Bone marrow (tissue), 2 donors: ENCODE measurements at places on chromosomes 4 and X.

DNA sequence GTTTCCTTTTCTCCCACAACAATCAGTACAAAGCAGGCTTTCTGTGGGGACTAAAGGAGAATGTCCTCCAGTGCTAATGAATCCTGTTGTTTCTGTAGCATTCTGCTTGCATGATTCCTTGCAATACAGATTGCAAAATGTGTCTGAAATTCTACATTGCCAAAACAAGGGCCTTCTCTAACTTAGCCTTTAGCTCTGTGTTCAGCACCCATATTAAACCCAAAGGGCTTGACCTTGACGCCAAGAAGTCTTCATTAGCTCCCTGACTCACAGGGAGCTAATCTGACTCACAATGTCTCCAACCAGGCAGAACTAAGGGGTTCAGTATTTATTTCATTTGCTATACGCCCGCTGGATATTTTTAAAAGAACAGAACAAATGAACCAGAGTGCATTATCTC is 241.4 kb upstream of the CLNK start:
- no peak for DNase-seq

DNA sequence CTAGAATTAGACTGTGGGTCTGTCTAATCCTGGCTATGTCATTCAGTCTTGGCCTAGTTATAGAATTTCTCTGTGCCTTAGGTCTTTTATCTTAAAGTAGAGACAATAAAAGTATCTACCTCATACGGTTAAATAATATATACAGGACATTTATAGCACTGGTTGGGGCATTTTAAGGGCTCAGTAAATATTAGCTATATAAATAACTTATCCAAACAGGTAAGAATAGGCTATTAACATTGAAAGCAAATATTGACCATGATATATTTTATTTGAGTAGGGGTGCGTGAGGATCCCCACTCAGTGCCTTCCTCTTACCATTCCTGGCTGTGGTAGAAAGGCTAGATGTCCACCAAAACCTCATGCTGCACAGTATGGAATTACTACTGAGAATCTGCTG is 47.4 kb downstream of the HSD17B13 start:
- DNase-seq, result no peak

DNA sequence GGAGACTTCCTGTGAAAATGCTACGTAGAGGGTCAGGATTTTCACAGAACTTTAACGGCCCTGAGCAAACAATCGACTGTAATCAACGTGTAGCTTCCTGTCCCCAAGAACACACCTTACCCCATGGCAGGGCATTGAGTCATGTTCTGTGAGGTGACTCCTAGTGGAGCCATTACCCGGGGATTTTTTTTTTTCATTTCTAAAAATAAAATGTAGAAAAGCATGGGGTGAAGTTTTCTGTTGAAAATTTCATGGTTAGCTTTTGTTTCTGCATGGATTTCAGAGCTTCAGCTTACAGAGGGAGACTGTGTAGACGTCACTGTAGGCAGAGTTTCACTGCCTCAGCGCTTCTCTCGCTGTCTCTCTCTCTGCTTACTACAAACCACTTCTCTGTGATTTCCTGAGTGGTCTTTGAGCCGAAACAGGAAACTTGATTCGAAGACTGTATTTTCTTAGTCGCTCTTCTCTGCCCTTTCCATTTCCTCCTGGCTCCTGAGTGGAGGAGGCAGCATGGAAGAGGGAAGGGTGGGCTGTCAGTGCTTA is 111.7 kb downstream of the NFKB1 start:
- no peak for DNase-seq

DNA sequence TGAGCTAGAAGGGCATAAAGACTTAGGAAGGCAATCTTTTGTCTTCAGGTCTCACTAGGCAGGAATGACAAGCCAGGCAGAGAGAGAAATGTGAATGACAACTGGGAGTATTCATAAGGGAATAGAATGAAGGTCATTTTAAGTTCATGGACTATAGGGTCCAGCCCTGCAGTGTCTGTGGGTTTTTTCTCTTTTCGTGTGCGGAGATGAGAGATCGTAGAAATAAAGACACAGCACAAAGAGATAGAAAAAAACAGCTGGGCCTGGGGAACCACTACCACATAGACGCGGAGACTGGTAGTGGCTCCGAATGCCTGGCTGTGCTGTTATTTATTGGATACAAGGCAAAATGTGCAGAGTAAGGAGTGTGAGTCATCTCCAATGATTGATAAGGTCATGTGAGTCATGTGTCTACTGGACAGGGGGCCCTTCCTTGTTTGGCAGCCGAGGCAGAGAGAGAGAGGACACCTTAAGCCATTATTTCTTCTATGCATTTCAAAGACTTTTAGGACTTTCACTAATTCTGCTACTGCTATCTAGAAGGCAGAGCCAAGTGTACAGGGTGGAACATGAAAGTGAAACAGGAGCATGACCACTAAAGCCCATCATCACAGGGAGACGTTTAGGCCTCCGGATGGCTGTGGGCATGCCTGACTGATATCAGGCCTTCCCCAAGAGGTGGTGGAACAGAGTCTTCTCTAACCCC is 921.8 kb upstream of the PCDH10 start:
- DNase-seq, result no peak

GRCh38 chrX:56231537-56232090 is 542 bp upstream of the KLF8 start:
- no peak for DNase-seq

DNA sequence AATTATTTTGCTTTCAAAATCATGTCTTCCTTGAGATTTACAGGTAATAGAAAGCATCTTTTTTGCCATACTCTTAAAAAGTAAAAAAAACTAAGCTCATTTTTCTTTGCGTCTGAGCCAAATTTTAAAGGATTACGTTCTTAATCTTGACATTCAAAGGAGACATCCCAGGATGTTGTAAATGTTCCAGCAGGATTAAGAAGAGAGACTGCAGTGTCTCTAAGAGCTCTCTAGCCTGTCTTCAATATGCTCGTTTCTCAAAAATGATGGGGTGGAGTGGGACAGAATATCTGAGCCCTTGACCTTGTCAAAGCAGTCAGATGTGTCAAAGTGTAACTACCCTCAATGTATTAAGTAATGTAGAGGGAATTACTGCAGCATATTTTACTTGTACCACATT is 363.3 kb downstream of the PCDH7 start:
- DNase-seq, result no peak

GRCh38 chrX:3142259-3143042 is 101.2 kb downstream of the ARSF start:
- no peak for DNase-seq

DNA sequence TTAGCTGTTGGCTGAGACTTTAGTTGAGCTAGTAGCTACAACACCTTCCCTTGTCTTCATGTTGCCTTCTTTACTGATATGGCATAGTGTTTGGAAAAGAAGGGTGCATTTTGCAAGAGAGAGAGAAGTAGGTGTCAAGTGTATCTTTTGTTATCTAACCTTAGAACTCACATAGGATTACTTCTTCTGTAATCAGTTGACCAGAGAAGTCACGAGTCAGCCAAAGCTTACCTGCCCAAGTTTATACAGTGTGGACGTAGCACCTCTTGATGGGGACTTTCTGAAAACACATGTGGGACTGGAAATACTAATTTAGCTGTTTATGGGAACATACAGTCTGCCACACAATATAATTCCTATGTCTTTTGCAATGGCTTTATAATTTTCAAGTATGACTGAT is 56.0 kb downstream of the UGT8 start:
- no peak for DNase-seq

DNA sequence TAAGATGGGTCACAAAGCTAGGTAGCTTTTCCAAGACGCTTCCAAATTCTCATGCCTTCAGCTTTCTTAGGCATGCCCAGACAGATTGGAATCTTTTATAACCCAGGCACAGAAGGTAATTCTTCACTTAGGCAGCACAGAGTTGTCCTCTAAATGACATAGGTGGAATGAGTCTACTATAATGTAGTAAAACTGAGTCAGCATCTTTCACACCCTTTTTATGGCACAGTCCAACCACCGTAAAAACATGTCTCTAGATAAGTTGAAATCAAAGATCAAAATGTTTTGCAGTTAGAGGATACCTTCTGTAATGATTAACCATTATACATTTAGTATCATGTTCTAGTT is 128.4 kb upstream of the FAT1 start:
- no peak for DNase-seq

- no peak for DNase-seq
Observed at GRCh38 chr4:86092684-86093083, 267.2 kb downstream of the MAPK10 start.

DNA sequence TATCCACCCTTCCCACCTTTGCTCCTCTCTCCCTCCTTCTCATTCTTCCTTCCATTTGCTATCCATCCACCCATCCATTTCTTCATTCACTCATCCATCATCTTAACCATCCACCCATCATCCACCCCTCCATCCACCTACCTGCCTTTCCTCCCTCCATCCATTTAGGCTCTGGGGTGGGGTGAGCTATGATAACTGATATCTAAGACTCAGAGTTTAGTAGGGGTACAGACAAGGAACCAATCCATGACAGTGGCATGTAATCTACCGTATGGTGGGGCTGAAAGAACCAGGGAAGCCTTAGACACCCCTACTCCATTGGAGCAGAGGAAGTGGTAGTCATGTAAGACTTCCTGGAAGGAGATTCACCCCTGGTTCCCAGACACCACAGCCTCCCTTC is 23.2 kb downstream of the PSAPL1 start:
- DNase-seq, result no peak

GRCh38 chr4:184515606-184516005 is 41.3 kb upstream of the IRF2 start:
- DNase-seq, result no peak

DNA sequence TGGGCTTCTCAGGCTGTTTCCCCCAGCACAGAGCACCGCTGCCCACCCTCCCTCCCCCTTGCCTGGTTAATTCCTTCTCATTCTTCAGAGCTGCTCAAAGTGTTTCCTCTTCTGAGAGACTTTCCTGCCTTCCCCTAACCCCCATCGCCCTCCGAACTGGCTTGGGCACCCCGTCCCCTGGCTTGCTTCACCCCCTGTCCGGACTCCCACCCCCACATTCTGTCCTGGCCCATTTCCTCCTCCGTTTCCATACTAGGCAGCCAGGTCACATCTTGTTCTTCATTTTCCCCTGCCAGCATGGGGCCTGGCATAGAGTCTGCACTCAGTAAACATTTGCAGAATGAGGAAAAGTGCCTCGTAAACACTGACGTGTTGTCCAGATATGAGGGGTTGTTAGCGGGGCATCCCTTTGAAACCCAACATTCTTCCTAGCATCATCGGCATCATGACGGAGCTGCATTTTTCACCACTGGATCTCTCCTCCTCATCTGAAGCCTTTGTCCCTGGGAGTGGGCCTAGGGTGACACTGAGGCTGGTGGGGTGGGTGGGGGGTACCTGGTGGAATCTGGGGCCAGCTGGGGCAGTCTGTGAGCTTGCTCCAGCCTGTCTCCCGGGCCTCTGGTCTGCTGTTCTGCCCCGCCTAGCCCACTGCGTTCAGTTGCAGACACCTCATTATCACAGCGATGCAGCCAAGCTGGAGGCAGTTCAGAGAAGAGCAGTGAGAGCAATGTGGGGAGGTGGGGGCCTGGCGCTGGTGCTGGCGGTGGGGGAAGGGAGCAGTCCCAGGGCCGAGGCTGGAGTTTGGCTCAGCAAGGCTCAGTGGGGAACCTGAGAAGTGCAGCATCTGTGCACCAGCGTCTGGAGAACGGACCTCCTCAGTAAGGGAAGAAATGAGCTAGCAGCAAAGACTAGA is 149.4 kb upstream of the PJA1 start:
- no peak for DNase-seq

DNA sequence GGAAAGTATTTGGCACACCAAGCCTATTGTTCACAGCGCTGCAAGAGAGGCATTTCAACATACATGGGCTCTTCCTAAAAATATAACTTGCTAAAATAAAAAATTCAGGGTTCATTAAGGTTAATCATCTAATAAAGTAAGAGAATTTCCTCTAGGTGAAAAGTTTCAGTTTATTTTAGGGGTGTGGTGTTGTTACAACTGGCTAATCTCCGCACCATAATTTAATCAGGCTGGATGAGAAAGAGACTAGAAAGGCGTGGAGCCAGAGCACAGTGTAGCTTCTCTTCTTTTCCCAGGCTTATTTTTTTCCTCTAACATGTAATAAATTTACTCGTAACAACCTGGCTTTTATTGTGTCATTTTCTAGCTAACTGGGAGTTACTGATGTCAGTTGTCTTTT is 47.9 kb downstream of the FHL1 start:
- no peak for DNase-seq

DNA sequence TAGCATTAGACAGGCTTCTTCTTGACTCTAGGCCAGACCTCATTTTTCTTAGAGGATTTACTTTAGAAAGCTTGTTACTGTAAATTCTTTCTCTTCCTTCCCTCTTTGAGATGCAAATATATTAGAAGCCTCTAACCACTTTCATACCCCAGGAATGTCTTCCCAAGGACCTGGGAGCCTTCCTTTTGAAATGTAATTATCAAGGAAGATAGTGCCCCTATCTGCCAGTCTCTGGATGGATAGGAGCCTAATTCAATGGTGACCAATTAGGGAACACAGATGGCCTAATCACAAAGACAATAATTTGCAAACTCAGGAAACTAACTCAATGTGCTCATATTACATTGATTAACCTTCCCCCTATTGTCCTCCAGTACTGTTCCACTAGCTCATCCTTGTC is 145.6 kb upstream of the DCAF8L1 start:
- no peak for DNase-seq

- DNase-seq, result no peak
Observed at GRCh38 chrX:134669378-134670098, 11.3 kb upstream of the PLAC1 start.

DNA sequence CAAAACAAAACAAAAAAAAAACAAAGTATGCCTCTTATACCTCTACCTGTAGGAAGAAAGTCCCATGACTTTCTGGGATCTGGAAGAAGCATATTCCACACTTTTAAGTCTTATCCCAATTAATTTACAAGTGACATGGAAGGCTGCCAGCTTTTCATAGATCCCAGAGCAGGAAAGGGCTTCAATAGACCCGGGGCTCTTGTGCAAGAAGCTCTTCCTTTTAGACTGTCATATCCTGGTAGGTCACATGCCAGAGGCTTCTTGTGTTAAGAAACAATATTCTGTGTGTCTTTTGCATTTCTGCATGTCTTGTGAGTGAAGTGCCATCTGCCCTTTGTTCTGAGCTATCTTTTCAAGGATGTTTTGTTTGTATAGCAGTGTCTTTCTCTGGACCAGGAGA is 84.4 kb upstream of the PHOX2B start:
- no peak for DNase-seq

DNA sequence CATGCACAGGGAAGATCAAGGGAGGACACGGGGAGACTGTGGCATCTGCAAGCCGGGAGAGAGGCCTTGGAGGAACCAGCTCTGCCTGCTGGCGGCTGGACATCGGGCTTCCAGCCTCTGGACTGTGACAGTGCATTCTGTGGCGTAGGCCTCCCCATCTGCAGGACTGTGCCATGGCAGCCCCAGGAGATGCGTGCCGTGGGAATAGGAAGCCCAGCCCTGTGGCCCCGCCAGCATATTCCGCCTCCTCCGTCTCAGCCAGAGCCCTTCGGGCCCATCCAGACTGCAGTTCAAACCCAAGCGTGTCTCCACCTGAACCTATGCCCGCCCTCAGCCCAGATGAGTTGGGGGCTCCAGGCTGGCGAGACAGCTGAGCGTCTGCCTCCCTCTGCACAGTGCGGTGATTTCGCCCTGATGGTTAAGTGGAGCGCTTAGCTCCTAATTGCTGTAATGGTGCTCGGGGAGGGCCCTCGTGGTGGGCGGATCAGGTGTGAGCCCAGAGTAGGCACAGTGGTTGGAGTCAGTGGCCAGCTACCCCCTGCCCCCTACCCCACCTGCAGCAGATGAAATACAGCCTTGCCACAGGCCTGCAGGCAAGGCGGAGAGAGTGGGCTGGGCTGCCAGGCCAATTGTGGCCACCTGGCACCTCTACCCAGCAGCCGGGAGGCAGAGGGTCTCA is 133.9 kb downstream of the HMX1 start:
- DNase-seq, result no peak

- DNase-seq, result no peak
Observed at GRCh38 chr4:13492747-13493146, 8.6 kb upstream of the RAB28 start.
